ENCODE measurements at places on chromosomes 2 and 18.

GRCh38 chr2:43798300-43798699, 24.5 kb downstream of the DYNC2LI1 start:
- no peak for DNase-seq

DNA sequence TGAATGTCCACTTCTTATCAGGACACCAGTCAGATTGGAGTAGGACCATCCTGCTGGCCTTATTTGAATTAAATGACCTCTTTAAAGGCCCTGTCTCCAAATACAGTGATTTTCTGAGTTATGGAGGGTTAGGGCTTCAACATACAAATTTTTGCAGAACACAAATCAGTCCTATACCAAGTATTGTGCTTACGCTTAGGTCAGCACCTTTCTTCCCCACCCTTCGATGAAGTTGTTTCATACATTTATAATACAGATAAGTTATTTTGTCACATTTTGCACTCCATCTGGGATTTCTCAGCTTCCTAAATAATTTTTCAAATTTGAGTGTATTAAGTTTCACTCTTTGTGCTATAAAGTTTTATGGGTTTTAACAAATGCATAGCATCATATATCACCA, 190.5 kb upstream of the EPAS1 start:
- no peak for DNase-seq

DNA sequence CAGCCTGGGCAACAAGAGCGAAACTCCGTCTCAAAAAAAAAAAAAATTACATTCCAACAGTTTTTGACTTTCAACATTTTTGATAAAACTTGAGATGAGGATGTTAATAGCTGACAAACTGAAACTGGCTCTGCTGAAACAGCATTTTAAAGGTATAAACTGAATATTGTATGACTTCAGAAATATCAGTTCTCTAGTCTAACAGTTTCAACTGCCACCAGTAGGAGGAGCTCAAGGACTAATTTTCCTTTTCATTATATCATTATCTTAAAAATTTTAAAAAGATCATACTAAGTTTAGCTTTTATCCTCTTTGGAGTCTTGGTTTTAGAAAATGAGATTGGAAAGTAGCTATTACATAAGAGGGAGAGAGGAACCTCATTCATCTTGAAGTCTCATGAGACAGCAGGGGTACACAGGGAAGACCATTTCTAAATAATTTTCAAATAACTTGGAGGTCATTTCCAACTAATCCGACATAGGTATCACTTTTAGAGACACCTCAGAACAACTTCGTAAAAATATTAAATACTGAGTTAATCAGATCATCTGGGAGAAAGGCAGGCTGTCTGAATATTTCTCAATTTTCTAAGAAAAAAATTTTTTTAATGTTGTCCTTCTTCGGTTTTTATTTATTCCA, 37.6 kb upstream of the MCM6 start:
- no peak for DNase-seq

- no peak for DNase-seq
Observed at GRCh38 chr2:206611736-206612135, 30.6 kb upstream of the FAM237A start.

GRCh38 chr2:172079416-172079815, 5.9 kb upstream of the DLX1 start:
- no peak for DNase-seq

- no peak for DNase-seq
Observed at GRCh38 chr2:140108706-140109475, 1328.7 kb upstream of the NXPH2 start.

- no peak for DNase-seq
Observed at GRCh38 chr18:23357996-23358594, 95.0 kb upstream of the RIOK3 start.

DNA sequence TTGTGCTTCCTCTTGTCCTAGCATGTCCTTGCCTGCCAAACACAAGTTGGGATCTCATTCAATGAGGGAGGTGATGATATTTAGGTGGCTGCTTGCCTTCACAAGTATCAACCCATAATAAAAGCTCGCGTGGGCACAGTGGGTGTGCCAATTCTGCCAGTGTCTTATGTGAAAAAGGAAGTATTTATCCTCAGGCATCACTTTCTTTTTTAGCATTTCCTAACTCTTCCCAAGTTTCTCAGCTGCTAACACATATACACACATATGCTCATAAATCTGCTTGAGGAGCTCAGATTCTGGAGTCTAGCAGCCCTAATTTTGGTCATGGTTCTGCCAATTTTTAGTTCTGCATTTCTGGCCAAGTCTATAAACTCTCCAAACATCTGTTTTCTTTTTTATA, 319.5 kb upstream of the HNMT start:
- DNase-seq = no peak

GRCh38 chr18:8765783-8766463, 60.6 kb downstream of the MTCL1 start:
- no peak for DNase-seq

- DNase-seq = no peak
Observed at GRCh38 chr2:216635701-216636550, 2.7 kb downstream of the IGFBP2 start.

DNA sequence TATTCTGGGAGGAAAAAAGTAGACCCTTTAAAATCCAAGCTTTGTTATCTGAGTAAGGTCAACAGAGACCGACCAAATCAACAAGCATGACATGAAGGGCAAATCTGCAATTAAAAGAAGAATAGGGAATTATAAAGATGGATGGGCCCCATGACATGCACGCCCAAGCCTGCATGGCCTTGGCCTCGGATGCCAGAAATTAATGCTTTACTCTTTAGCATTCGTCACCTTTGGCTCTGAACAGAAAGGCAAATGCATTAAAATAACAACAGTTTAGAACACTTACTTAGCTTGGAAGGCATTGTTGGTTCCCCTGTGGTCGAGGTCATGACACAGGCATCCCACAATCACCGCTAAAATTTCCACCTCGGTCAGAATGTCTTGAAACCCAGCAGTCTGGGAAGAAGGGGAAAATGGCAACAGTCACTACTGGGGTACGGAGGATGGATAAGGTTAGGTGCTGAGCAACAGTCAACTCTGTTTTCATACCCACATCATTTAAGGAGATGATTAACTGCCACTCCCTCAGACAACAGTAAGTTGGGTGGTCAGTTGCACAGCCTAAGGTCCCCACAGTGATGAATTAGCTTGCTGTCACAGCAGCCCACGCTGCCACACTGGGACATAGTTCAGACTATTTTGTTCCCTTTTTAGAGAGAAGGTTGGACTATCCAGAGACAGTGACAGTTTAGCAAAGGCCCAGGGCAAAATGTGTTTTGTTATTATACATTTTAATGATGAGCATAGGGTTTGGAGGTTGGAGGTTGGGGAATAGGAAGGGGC, 319.1 kb downstream of the AGPS start:
- no peak for DNase-seq

Data from stimulated activated CD8-positive, alpha-beta memory T cell treated with anti-CD3 and anti-CD28 coated beads, Interleukin-7, amount 100 ng/mL, for 24 hours (primary cell).